ENCODE measurements at places on chromosomes 12 and 14.

DNA sequence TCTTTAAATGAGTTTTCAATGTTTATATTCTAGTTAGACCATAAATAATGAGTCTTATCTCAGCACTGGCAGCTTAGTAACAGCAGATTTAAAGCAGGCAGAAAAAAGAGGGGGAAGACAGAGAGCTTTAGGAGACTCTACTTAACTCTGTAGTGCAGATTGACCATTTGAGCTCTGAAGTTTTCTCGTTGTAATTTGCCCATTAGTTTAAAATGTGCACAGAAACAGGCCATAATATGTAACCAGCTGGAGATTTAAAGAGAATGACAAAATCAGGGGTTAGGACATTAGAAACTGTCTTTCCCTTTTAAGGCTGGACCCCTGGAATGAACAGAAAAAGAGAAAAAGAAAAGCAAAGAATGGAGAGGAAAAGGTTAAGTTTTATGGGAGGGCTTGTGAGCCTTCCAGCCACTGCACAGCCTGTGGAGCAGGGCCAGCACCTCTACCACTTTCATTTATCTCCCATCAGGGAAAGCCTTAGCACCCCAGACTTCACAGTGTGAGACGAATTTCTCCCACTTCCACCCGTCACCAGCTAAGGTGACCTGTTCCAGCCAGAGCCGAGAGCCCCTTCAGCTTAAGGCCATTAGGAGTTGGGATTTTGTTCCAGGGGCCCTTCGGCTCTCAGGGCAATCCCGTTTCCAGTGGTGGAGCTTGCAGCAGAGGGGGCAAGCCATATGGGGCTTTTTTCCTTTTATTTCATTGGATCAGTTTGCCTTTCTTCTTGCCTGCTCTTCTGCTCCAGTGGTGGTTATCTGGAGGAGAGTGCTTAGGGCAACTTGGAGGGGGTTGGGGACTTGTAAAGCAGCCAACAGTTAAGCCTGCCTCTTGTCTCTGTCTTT, 8.0 kb downstream of the IL22 start:
- DNase-seq = no peak

GRCh38 chr12:128075332-128075731, 191.6 kb upstream of the TMEM132C start:
- no peak for DNase-seq

- DNase-seq = no peak
Measured at GRCh38 chr12:106240821-106241220, 7.0 kb downstream of the CKAP4 start.

GRCh38 chr12:110234331-110234751, 46.7 kb upstream of the ATP2A2 start:
- DNase-seq = no peak

DNA sequence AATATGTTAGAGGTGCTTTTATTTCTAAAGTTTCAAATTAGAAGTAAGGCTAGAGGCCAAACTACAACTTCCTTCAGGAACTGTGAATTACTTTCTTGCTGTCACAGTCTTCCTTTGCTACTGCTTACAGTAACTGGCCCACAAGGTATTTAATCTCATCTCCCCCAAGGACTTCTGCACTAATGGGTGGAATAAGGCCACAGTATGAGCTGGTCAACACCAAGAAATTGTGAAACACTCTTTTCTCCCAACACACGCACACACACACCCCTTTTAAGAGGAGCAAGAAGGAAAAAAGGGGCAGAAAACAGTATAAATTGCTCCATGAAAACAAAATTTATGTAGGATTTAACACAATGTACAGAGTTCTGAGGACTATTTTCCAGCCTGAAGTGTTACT, 45.6 kb downstream of the SCAF11 start:
- no peak for DNase-seq

DNA sequence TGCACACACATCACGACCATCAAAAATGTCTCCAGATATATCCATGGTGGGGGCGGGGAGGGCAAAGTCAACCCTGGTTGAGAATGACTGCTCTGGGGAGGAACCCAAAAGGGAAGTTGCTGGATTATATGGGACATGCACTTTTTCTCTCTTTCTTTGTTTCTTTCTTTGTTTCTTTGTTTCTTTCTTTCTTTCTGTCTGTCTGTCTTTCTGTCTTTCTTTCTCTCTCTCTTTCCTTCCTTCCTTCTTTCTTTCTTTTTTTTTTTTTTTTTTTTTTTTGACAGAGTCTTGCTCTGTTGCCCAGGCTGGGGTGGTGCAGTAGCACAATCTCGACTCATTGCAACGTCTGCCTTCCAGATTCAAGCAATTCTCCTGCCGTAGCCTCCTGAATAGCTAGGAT, 71.5 kb downstream of the TBX5 start:
- DNase-seq = no peak

GRCh38 chr12:4858386-4858785, 51.3 kb upstream of the KCNA1 start:
- DNase-seq = no peak

DNA sequence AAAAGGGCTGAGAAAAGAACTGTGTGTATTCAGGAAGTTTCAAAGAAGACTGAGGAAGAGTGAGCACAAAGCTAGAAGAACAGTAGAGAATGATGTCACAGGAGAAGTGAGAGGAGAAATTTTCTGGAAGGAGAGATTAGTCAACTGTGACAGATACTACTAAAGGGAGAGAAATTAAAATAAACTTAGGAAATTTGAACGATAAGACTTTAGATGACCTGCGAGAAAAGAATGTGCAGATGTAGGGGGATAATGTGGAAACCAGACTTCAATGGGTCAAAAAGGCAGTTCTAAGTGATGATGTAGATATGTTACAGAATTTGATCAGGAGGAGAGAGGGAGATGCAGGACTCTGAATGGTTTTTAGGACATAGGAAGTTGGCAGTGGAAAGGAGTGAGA, 287.4 kb downstream of the SYT1 start:
- no peak for DNase-seq

DNA sequence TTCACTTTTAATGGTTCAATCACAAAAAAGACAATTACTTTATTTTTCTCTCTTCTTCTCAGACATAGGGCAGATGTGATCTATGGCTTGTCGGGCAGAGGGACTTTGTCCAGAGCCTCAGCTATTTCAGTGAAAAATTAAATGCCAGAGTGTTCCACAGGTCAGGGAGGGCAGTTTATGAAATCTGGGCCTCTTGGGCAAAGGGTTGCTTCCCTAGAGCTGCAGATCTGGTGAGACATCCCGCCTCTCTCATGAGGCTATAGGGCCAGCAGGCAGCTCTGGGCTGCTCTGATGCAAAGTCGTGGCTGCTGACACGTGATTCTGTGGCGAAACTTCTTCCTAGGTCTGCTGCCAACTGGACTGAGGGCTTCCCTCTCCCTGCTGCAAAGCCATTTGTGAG, 6.0 kb downstream of the CLMN start:
- no peak for DNase-seq

GRCh38 chr12:59304077-59304721, 291.6 kb upstream of the SLC16A7 start:
- no peak for DNase-seq

DNA sequence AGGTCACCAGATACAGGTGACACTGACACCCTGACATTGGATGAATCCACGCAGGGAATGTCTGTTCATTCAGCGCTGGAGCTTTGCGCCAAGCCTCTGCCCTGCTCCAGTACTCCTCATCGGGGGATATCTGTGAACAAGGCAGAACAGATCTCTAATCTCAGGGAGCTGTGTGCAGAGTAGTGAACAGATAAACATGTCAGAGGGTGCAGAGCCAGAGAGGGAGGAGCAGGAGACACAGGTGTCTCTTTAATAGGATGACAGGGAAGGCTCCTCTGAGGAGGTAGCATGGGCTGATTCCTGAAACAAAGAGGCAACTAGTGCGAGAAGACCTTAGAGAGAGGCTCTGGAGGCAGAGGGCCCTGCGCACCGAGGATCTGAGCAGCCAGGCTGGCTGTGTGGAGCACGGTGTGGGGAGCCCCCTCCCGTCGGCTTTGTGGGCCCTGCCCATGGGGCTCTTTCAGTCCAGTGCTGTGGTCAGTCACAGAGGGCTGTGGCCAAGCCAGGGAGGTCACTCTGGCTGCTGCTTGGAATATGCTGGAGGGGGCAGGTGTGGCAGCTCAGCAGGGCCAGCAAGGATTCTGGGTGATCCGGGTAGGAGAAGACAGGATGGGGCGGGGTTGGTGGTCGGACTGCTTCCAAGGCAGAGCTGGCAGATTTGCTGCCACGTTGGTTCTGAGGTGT, 55.6 kb downstream of the TECPR2 start:
- DNase-seq = no peak

Measured in CD4-positive, CD25-positive, alpha-beta regulatory T cell (primary cell).